Retina (tissue), 1 donor: ENCODE measurements at places on chromosomes 1 and 21.

GRCh38 chr1:47725992-47726855 is 271.0 kb downstream of the TRABD2B start:
- peak; percentile 87 for DNase-seq

DNA sequence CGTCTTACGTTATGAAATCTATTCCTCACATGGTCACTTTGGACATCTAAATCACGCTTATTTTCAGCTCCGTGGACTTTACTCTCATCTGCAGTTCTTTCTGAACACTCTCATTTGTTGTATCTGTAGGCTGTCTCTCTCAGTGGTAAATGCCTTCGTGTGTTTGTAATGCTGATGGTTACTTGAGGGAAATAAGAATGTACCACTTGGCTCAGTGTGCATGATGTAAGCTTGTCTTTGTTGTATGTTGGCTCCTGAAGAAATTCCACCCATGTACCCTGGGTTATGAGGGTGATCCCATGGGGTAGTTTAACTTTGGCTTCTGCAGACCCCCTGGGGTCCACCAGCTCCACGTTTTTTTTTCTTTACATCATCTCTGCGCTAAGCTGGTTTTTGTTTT is 378.4 kb downstream of the SETD4 start:
- DNase-seq = no peak

DNA sequence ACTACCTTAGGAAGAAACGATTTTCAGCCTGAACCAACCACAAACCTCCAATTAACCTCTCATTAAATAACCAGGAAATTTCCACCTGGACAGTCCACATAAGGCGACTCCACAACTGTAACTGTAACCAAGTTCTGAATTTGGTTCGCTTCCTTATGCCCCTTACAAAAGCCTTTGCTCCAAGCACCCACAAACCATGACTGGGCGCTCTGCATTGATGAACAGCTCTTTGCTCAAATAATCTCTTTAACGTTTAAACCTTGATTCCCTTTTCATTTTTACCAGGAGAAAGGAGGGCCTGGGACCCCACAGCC is 38.2 kb upstream of the ZNF124 start:
- DNase-seq = no peak

- DNase-seq = no peak
Observed at GRCh38 chr1:153774780-153775457, at the start of gene SLC27A3. SLC27A3 (plus strand) TSS chr1:153775407; CDS start chr1:153775498, 91 bp downstream.

DNA sequence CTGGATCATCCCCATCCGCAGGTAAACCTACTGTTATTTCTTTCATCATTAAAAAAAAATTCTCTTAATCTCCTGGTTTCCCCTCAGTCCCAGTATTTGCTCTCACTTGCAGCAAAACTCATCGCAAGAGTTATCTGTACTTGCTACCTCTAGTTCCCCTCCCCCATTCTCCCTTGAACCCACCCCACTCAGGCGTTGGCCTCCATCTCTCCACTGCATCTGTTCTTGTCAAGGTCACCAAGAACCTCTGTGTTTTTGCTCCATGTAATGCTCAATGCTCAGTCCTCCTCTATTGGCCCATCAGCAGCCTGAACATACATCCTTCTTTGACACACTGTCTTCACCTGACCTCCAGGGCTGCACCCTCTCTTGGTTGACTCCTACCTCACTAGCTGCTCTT is 4.6 kb downstream of the PKLR start:
- DNase-seq = no peak

DNA sequence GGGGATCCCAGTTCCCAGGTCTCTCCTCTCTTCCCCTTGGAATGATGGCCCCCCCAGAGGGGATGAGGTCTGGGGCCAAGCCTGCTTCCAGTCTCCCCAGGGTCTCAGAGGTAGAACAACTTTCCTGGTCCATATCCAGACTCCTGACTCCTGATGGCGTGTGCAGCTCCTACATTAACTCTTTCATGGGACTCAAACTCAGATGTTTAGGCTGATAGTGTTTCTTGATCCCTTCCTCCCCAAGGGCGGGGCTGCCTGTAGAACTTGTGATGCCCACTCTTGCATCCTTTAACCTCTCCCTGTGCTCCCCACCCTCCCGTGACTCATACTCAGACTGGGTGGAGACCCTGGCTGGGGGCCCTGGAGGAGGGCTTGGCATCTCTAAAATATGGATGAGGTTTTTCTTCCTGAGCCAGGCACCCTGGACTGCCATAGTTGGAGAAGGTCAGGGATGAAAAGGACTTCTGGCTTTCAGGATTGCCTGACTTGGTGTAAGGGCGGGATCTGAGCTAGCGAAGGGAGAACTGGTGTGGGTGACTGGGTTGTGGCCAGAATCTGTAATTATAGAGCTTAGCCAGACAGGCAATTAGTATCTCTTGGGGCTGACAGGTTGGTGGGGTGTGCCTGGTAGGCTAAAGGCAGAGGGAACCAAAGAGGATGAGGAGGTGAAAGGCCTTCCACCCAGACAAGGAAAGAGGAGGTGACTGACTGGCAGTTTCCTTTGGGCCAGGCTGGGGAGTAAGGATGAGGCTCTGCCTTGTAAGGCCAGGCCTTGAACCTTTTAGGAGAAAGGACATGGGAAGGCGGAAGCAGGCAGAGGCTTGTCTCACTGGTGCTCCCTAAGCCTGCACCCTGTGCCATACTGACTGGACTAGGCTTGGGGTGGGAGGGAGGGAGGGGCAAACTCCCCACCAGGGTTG is 1.5 kb downstream of the ATP8B2 start:
- DNase-seq = no peak

DNA sequence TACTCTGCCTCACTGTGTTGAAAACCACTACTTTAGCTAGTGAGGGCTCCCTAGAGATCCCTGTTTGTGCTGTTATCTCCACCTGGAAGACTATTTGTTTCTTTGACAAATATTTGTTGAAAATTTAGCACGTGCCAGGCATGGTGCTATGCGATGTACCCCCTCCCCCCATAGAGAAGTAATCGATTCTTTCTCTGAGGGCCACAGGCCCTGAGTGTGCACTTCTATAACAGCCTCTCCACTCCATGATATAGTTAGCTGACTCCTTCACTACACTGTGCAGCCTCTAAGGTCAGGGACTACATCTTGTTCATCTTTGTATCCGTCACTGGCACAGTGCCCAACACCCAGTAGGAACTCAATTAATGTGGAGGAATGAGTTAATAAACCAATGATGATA is 17.3 kb upstream of the RBM15 start:
- no peak for DNase-seq

DNA sequence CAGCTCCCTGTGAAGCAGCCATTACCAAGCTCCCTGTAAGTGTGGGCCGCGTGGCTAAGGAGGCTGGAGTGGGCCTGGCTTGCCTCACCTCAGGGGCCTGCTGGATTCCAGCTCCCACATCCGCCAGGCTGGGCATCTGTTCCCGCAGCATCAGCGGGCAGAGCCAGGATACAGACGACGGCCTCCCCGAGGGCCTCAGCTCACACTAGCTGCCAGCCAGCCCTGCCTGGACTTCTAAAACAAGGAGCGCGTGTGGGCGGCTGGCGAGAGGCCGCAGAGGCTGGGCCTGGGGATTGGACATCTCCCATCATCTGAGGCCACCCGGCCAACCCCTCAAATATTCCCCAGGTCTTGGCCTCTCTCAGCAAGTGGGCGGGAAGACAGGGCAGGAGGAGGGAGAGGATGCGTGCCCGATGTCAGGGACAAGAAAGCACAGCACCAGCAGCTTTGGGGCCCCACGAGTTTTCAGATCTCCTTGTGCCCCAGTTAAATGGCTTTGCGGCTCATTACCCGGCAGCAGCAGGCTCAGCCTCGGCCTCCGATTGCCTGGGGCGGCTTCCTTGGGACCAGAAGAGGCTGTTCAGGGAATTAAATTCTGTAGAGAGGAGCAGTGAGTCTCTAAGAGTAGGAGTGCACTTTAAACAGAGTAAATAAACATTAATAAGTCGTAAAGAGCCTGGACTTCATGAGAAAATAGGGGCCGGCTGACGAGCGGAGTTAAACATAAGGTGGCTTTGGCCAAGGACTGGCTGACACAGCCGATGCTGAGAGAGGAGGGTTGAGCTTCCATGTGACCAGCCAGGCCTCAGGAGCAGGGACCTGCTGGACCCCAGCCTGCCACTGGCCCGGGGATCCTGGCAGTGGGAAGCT is 208.9 kb upstream of the C1orf174 start:
- peak; percentile 81 for DNase-seq

GRCh38 chr1:193929374-193930033 is 743.1 kb upstream of the B3GALT2 start:
- DNase-seq = no peak

GRCh38 chr1:159933347-159933746 is 8.0 kb upstream of the TAGLN2 start:
- no peak for DNase-seq

GRCh38 chr1:52633291-52633754 is 355 bp downstream of the SHISAL2A start:
- peak; percentile 82 for DNase-seq

DNA sequence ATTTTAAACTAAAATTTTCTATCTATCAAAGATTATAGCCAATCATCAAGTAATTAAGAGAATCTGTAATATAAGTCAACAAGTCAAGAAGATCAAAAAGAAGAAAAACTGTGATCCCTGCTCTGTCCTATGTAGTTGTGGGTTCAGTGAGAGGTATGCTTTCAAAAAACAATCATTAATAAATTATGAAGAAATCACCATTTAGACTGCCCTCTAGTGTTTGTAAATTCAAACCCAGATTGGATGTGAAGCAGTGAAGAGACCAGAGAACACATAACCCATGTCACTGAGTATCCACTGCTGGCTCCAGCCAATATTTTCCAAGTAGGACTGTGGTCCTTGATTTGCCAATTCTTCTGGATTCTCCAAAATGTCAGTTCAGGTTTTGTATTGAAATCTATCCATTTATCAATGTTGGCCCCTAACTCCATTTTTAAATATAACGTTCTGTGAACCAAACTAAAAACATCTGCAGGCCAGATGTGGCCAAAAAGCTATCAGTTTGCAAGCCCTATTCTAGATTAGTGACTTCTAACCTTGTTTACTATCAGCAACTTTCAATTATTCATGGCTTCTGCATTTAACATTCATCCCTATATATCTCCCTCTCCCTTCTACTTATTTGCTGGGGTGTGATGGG is 467.5 kb upstream of the CXADR start:
- peak; percentile 8 for DNase-seq

DNA sequence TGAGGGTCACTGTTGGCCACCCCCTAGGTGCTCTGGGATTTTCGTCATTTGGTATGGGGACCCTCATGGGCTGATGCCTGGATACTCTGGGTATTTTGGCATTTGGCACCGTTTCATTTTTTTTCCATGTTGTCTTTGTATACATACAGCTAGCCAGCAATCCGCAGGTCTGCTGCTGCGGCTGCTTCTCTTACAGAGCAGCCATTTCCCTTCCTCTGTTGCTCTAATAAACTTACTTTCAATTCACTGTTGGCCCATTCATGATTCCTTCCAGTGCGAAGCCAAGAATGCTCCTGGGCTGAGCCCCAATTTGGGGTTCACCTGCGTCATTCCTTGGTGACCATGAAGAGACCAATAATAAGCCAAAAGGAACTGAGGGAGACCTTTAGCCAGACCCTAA is 21.5 kb downstream of the GON4L start:
- DNase-seq = no peak

DNA sequence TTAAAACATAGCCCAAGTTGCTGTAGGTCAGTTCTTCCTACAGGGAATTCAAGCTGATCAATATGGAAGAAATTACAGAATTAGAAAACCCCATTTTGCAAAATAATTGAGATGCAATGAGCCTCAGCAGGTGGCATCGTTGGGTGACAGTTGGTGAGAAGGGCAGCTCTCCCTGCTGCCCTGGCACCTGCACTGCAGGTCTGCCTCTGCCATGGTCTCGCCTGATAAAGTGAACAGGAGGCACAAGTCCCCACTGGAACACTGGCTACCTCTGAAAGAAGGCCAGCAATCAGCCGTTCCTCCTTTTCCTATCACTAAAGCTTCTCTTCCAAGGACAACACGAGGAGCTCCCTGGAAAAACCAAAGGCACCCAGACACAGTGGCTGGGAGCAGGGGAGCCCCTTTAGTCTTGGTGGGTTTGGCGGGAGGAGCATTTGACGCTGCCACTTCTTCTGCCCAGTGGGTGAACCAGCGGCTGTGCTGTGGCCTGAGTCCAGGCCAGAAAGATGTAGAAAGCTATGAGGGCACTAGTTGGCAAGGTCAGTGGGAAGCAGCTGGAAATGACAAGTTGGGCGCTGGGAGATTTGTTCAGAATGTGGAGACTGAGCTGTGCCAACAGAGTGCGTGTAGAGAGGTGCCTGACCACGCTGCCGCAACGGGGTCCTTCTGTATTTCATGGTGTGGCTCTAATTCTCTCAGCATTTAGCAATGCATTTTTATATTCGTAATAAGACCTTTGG is 93.1 kb downstream of the RIPK4 start:
- DNase-seq = no peak

GRCh38 chr1:246782120-246782900 is 58.1 kb downstream of the SCCPDH start:
- peak; percentile 70 for DNase-seq
